Activated naive CD4-positive, alpha-beta T cell treated with anti-CD3 and anti-CD28 coated beads for 36 hours (primary cell): ENCODE measurements at places on chromosomes 6 and 20. TPM values are rescaled to one million over a fixed set of nuclear protein-coding genes. Genes with fewer than 3 reads are reported as not detected.

DNA sequence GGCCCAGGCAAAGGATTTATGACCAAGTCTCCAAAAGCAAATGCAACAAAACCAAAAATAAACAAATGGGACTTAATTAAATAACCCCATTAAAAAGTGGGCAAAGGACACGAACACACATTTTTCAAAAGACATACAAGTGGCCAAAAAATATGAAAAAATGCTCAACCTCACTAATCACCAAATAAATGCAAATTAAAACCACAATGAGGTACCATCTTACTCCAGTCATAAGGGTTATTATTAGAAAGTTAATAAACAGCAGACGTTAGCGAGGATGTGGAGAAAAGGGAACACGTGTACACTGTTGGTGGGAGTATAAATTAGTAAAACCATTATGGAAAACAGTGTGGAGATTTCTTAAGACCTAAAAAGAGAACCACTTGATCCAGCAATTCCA lies 71.1 kb downstream of the CEP162 start:
- DNase-seq: no peak

DNA sequence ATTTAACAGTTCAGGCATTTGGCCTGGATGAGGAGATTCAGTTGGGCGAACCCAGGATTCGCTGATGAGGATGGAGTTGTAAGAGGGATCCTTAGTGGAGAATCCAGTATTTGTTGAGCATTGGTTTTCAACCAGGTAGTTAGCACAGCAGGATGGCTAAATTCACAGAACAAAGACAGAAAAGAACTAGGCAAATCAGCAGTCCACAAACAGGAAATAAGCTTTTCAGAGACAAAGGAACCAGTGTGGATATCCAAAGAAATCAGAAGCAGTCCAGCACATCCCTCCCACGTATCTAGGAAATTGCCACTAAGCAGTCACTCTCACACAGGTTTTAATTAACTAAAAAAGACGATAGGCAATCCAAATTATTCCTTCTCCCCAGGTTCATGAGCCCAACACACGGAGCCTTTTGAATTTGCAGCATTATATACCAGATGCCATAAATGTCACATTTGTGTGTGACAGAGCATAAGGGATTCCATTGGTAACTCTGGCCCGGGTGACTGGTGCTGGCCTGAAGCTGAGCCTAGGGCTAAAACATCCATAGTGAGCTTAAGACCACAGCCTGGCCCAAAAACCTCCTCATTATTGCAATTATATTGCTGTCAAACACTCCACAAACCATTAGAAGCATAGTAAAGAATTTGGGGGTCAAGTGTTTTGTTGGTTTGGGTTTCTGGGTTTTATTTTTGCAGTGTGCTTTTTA lies 131.5 kb downstream of the SOBP start:
- DNase-seq: no peak

The PRSS35 gene
- not detected for total RNA-seq

GRCh38 chr20:19275630-19276071 lies 63.2 kb downstream of the SLC24A3 start:
- no peak for DNase-seq

DNA sequence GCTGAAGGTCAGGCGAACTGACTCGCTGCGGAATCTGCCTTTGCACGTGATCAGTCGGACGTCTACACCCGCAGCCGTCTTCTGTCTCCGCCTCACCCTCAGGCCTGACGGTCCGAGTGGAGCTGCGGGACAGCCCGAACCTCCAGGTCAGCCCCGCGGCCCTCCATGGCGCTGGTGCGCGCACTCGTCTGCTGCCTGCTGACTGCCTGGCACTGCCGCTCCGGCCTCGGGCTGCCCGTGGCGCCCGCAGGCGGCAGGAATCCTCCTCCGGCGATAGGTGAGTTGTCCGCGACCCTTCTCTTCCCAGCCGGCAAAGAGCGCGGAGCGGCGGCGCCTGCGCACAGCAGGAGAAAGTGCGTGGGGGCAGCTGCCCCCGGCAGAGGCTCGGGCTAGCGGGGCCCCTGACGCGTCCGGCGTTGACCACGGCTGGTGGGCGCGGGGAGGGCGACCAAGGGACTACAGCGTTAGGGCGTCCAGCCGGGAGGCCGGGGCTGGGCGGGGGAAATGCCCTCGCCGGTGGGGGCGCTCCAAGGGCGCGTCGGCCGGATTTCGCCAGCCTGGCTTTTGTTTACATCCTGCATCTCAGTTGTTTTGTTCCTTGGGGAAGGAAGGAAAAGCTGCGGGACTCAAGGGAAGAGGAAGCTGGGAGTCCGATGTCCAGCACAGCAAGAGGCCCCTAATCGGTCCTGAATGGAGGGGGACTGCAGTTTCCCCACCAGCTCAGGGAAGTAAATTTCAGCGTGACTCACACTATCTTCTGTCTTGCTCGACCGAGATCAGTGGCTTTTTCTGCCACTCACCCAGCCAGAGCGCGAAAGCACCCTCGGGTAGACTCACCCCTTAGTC lies at the start of gene SMPDL3A:
Gene SMPDL3A, plus strand, starts transcription at position 77 of the 846 bp plus-strand sequence. Its CDS starts 89 bp downstream, at position 166.
- peak; percentile 54 for DNase-seq

DNA sequence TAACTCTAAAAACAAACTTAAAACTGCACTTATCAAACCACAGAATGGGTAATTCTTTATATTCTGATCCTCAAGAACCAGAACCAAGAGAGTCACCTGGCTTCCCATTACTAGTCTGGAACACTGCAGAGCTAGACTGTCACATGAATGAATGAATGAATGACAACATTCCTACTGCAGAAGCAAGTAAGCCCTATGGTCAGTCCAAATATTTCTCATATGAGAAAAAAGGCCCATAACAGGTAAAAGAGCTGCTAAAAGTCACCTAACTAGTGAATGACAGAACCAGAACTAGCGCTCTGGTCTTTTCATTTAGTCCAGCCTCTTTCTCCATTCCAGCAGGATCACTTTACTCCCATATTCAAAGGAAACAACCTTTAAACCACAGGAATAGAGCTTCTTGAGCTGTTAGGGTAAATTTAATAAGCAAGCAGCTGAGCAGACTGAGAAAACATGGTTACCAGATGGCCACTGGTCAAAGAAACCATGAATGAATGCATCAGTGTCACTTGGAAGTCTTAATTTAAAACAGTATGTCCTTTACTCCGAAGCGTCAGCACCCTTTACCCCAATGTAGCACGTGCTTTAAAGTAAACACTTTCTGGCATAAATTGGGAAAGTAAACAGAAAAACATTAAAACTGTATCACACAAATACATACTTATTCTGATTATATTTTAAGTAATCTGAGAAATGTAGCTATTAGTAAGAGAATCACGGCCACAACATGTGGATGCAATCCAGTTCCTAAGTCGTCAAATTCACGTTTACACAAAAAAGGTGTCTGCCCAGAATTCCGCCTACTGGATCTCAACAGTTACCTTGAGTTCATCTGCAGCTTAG lies 1.4 kb downstream of the PREP start:
- DNase-seq: no peak

The PRDM13 gene
- not detected for total RNA-seq

The BCAS1 gene
- total RNA-seq: 0.05 TPM

DNA sequence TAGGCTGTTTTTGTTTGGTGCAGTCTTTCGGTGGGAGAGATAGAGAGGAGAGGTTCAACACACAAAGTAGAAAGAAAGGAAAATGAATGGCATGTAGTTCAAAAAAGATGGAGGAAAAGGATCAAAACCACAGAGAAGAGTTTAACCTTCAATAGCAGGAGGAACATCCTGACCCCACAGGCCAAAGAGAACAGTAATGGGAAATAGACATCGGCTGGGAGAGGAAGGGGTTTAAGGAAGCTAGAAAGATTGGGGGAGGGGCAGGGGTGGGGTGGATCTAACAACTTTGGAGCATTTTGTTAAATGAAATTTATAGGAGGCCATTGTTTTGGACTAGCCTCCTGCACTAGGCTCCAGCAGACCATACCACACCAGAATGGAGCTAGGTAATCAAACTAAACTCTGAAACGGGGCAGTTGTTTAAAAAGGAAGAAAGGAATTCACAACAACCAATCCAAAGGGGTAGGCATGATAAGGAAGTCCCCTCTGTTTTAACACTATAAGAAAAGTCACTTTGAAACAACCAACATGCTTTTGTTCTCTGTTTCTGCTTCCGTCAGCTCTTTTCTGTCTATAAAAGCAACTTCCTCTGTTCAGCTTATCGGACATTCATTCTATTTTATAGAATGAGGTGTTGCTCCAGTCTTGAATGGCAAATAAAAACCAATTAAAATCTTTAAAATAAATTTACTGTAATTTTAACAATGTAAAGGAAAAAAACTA lies 82.6 kb downstream of the EPB41L2 start:
- DNase-seq: no peak

- DNase-seq: no peak
These were observed 25.4 kb upstream of the EPB41L1 start for GRCh38 chr20:36129160-36129543.

- DNase-seq: no peak
These were observed 87.3 kb downstream of the SCML4 start for GRCh38 chr6:107736713-107737396.

GRCh38 chr6:3211681-3212080 lies 15.8 kb downstream of the TUBB2B start:
- no peak for DNase-seq

The NHSL1 gene
- 1.1 TPM for total RNA-seq

The FRMD1 gene
- total RNA-seq: not detected

The TRIM40 gene
- not detected for total RNA-seq

DNA sequence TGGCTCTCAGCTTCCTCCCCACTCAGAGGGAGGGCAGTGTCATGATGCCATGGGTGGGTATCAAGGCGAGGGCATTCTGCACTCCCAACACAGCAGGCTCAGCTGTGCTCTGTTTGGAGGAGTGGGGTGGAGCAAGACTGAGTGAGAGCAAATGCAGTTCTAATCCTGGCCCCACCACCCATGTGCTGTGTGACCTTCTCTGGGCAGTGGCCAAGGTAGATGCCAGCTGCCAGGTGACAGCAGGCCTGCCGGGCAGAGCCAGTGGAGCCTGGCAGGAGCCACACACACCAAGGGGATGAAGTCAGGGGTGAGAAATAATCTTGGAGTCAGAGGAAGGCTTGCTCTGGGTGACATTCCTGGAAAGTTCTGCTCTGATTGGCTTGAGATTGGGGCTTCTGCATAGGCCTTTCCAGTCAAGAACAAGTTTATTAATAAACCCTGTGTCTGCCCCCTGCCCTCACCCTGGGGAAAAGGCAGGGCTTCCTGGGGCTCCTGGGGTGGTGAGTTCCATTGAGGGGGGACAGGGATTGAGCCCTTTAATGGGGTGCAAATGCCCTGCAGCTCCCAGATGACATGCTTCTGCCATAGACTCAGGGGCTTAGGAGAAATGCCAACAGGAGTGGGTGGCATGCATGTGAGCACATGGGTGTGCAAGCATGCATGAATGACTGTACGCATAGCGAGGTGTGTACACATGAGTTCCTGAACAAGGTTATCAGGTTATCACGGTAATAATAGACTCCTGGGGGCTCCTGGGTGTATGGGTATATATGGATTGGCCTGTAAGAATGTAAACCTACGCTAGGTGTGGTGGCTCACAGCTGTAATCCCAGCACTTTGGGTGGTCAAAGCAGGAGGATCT lies 134.2 kb downstream of the MRPL14 start:
- DNase-seq: no peak

- peak; percentile 48 for DNase-seq
These were observed 60.1 kb upstream of the LRRC1 start for GRCh38 chr6:53734473-53735299.

DNA sequence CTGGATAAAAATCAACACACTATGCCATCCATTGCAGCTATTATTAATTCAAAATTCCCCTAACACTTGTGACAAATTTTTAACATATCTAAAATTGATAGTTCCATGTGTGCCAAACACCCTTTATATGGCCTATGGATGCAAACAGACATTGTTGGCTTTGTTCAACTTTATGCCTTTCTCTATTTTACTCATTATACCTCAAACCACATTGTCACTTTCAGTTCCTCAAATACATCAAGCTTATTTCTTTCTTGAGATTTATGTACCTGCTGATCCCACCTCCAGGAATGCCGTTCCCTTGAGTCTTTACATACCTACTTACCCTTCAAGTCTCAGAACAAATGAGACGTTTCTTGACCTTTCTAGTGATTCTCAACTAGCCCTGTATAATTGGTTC lies 193.5 kb upstream of the PLN start:
- no peak for DNase-seq

GRCh38 chr6:157368359-157369049 lies 12.5 kb upstream of the ZDHHC14 start:
- no peak for DNase-seq

The OXT gene
- not detected for total RNA-seq

The KIF6 gene
- 0.30 TPM for total RNA-seq

The C6orf163 gene
- total RNA-seq: 0.29 TPM
